Stimulated activated naive CD4-positive, alpha-beta T cell treated with Interleukin-2 at 50 U/mL for 16 hours (primary cell): ENCODE measurements at places on chromosomes 6 and 20.

- no peak for DNase-seq
Measured at GRCh38 chr6:33347816-33348215, 30.3 kb upstream of the ZBTB22 start.

- DNase-seq: no peak
Measured at GRCh38 chr6:169424821-169425240, 171.2 kb upstream of the THBS2 start.

- DNase-seq: no peak
Measured at GRCh38 chr20:24095756-24096155, 107.2 kb upstream of the GGTLC1 start.

- no peak for DNase-seq
Measured at GRCh38 chr6:112478036-112478435, 130.9 kb downstream of the RFPL4B start.

DNA sequence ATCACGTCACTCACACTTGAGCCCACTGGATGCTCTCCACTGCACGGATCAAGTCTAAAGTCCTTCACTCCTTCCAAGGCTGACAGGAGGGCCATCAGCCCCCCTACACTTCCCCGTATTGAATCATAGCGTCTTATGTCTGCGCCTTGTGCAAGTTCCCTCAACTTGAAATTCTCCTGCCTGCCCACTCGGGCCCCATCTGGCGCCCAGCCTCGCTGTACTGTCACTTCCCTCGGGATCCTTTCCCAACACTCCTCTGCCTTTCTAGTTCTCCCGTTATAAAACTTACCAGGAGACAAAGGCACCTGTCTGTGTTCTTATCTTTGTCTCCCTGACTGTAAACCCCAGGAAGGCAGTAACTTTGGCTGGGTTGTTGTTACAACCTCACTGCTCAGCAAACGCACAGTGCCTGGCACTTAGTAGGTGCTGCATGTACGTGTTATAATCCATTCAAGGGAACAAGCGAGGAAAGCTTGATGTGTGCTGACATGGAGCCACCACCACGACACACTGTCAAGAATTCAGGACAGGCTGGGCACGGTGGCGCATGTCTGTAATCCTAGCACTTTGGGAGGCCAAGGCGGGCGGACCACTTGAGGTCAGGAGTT, 33.8 kb upstream of the ZFAND3 start:
- no peak for DNase-seq

GRCh38 chr6:11632231-11632630, 94.7 kb downstream of the TMEM170B start:
- DNase-seq: no peak

- no peak for DNase-seq
Measured at GRCh38 chr6:79385333-79385732, 150.9 kb upstream of the HMGN3 start.

DNA sequence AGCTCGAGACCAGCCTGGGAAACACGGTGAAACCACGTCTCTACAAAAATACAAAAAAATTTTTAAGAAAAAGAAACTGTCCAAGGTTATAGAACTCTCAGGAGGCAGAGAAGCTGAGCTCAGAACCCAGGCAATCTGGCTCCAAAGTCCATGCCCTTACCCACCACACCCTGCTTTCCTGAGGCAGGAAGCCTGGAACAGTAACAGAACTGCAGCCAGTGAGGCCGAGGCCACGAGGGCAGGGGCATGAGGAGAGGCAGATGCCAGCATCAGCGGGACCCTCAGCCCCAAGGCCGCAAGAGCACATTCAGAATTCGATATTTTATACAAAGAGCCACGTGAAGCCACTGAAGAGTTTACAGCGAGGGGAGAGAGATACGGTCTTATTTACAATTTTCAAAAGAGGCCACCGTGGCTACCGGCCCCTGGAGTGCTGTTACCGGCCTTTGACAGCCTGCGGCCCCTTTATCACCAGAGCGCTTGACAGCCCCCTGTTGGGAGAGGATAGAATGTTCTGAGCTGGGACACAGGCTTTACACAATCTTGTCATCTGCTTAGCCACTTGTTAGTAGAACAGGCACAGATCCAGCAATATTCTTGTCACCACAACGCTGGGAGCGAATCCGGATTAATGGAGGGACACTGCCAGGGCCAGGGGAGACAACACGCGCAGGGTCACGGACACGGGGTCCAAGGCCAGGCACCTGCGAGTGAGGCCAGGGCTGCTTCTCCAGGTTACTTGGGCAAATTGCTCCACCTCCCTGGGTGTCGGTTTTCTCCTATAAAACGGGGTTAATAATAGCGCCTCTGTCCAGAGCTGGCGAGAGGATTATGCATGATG, 5.6 kb downstream of the SPATA2 start:
- no peak for DNase-seq

DNA sequence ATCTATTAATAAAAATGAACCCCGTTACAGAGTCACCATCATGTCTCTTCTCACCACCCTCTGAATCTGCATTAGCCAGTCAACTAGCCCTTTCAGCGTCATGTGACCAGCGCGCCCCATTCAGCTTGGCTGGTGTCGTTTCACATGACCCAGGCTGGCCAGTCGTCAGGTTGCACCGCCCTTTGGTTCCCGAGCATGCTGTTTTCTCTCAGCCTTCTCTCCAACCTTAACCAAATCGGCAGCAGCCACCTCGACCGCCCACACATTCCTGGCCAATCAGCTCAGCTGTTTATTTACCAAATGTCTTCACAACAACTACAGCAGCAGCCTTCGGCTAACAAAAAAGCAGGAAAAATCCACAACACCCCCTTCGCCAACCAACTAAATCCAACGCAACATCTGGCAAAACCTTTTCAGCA, 5.6 kb downstream of the SRSF3 start:
- DNase-seq: peak; percentile 68

- DNase-seq: no peak
Measured at GRCh38 chr6:105501246-105501645, 98.4 kb upstream of the PREP start.

DNA sequence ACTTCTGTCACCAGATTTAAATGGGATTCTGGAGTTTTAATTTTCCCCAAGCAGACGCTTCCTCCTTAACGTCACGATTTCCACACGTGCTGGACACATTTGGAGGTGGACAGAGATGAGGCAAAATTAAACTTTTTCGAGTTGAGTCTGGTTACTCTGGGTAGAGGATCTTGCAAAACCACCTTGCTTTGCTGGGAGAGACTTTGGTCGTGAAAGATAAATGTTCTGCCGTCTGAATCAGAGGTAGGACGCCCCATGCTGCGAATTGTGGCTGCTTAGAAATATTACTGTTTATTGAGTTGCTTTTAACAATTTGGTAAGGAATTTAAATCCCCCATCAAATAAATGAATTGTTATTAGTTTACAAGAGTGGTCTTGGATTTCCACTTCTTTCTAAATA, 46.8 kb downstream of the CTCFL start:
- no peak for DNase-seq

DNA sequence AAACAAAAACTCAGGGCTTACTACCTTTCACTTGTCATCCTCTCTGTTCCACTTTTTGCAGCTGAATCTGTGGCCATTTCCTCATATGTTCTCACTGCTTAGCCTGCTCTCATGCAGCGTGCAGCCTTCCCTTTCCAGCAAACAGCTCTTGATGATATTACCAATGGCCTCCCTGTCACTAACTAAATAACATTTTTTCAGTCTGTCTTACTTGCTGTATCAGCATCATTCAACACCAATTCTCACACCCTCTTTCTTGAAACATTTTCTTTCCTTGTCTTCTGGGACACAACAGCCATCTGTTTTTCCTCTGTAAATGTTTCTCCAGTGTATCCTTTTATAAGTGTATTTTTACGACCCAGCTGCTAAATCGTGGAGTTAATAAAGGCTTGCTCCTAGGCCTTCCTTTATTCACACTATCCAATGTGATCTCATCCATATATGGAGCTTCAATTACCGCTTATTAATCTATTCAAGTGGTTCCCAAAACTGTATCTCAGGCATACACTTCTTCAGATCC, 523.6 kb upstream of the RNF217 start:
- DNase-seq: no peak

GRCh38 chr20:24459733-24460132, 9.7 kb upstream of the SYNDIG1 start:
- no peak for DNase-seq

- DNase-seq: no peak
Measured at GRCh38 chr6:105121981-105122380, 57.8 kb downstream of the POPDC3 start.

DNA sequence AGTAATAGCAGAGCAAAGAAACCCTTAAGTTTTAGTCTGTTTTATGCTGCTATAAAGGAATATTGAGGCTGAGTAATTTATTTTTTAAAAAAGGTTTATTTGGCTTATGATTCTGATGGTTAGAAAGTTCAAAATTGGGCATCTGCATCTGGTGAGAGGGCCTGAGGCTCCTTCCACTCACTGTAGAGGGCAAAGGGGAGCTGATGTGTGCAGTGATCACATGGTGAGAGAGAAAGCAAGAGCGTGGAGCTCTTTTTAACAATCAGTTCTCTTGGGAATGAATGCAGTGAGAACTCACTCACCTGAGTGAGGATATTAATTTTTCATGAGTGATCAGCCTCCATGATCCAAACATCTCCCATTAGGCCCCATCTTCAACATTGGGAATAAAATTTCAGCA, 36.4 kb upstream of the SAMD3 start:
- no peak for DNase-seq

DNA sequence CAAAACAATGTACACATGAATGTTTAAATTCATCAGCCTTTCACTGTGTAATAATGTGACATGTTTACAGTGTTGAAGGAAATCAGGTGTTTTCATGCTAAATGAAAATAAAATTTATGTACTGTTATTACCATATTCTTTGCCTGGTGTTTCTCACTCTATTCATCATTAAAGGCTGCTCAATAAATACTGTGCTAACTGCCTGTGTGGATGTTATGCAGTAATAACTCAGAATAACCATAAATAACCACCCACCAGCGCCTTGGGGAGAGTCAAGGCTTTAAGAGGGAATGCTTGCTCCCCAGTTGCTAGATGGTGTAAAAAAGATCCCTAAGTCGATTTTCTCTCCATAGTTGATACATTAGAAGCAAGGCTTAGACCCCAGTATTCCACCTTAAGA, 299.9 kb downstream of the EYA4 start:
- DNase-seq: no peak

DNA sequence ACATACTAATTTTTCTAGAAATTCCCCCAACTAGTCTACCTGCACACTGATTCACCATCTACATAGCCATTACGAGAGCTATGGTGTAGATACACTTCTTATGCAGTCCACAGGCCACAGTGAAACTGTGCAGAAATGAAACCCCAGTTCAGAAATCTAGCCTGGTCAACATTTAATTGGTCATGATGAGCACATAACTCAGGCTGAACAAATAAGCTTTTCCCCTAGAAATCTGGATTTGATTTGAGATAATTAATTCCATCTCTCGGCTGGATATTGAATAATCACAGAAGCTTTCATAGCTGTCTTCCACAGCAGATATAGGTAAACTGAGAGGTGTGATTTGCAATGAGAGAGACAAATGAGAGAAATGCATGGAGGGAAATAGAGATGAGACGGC, 22.6 kb upstream of the TINAG start:
- no peak for DNase-seq

DNA sequence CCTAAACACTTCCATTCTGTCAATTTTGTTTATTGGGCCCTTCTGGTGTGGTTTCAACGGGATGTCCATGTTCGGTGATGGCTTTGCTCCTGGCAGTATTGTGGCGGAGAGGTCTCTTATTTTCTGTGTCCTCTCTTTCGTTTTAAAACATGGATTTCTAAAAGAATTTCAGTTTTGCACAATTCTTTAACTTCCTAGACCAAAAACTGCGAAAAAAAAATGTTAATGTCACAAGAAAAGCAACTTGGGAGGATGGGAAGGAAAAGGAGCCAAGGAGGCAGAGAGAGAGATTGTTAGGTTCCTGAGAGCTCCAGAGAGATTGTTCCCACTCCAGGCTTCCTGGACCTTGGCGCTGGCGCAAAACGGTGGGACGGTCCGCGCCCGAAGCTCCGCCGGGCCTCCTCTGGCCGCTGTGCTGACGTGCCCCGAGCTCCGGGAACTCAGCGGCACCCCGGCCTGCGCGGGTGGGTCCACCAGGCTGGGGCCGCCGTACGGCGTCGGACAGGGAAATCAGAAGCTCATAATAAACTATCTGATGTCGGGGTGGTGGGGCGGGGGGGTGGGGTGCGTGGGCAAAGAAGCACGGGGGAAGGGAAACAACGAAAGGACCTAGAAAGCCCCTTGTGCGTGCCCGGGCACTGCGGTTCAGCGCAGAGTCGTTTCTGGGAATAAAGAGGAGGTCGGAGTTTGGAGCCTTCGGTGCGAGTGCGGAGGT, 951 bp upstream of the OLIG3 start:
- DNase-seq: no peak

GRCh38 chr6:6798448-6798860, 209.9 kb downstream of the LY86 start:
- DNase-seq: no peak

GRCh38 chr6:169982461-169983386, 231.3 kb downstream of the ERMARD start:
- DNase-seq: no peak

GRCh38 chr6:115270953-115271352, 789.7 kb downstream of the FRK start:
- no peak for DNase-seq

- DNase-seq: no peak
Measured at GRCh38 chr6:52724042-52724405, 39.3 kb downstream of the GSTA2 start.

DNA sequence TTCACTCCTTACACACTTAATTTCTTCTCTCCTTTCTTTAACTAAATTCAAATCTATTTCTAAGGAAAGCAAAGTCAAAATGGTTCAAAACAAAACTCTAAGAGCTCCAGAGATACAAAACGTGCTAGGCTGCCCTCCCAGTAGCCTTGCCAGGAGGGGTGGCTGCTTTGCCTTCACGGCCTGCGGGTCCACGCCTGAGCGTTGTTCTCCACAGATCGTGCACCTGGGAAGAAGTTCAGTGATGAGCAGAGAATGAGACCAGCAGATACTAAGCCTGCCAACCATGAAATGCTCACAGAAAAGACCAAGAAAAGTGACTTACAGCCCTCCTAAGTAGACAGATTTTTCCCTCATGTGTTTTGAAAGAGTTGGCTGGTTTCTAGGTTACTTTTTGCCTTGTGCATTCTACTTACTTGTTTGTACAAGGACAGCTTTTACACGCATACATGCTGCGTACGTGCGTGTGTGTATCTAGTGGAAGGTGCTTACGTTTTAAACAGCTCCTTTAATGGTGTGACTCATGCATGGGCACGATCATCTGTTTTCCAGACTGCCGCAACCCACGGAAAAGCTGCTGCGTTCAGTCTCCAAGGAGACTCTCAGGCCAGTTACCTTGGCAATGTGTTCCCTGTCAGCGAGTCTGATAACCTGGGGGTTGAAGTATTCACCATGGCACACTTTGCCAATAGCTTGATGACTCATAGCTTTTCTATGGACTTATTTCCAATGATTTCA, 32.4 kb upstream of the PBOV1 start:
- DNase-seq: no peak

- DNase-seq: no peak
Measured at GRCh38 chr6:44452725-44453124, 65.2 kb downstream of the CDC5L start.

DNA sequence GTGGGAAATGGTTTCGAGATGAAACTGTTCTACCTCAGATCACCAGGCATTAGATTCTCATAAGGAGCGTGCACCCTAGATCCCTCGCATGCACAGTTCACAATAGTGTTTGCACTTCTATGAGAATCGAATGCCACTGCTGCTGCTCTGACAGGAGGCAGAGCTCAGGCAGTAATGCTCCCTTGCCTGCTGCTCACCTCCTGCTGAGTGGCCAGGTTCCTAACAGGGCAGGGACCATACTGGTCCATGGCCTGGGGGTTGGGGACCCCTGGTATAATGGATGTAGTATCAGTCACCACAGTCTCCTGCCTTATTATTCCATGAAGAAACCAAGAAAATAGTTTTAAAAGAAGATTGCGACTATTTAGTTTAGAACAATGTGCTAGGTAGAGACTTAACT, 127.5 kb downstream of the BCKDHB start:
- no peak for DNase-seq
